ENCODE measurements at places on chromosomes 11 and 22. TPM values are rescaled to one million over a fixed set of nuclear protein-coding genes. Genes with fewer than 3 reads are reported as not detected.

DNA sequence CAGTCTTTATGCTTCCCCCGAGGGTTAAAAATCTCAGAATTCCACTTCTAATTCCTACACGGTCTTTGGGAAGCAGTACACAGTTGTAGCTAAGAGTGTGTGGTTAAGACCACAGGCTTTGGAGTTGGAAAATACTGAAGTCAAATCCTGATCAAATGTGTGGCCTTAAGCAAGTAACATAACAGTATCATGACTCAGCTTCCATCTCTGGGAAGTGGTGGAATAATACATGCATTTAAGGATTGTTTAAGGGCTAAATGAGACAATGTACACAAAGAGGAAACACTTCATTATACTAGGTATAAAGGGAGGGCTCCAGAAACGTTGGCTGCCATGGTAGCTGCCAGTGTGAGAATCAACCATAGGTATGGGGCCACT, 71.5 kb downstream of the FAT3 start:
- no peak for DNase-seq

DNA sequence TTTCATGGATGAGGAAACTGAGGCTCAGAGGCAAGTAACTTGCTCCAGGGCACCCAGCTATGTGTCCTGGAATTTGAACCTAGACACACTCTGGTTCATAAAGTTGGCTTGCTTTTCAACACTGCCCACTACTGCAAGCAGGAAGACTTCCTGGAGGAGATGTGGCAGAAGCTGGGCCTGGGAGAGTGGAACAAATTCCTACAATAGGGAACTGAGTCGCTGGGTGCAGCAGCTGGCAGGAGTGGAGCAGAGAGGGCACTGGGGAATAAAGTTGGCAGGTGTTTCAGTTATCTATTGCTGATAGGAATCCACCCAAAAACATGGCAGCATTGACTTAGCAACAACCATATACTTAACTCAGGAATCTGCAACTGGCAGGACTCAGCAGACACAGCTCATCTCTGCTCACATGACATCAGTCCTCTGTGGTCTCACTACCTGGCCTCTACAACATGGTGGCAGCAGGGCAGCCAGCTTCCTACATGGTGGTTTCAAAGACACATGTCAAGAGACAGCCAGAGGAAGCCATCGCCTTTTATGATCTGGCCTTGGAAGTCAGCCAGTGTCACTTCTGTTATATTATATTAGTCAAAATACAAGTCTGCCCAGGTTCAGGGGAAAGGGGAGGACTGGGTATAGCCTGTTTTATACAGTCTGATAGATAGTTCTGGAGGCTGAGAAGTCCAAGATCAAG, 10.6 kb upstream of the CARD10 start:
- DNase-seq: no peak

DNA sequence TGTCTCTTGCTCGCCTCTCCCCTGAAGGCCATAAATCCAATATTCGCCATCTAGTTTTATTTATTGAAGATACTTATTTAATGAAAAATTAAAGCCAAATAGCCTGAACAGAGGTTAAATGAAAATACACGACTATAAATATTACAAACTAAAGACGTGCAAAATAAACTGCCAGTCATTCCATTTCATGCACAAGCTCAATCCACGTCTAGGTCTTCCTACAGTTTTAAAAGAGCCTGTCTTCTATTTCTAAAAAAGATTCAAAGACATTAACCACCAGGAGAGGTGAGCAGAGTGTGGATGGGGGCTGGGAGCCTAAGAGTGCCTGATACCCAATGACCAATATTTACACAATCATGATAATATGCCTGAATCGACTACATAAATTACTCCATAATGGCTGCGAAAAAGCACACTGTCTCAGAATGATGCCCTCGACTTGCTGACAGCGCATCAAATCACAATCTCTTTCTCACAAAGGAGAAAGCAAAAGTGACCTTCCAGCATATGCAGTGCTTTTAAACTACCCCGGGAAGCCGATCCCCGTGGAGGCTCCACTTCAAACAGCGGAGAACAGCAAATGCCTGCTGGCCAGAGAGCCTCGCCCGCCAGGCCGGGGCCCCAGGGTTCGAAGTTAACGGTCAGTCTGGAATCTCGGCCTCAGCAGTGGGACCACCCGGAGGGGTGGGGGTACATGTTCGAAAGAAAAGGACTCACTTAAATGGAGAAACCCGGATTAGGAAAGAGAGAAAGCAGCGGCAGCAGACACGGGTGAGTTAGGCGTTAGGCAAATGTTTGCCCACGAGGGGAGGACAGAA, 1.7 kb downstream of the FCHSD2 start:
- peak; percentile 12 for DNase-seq

- peak; percentile 44 for DNase-seq
Observed at GRCh38 chr11:85694385-85694980, 8.5 kb upstream of the CCDC89 start.

GRCh38 chr11:99718291-99718690, 697.5 kb downstream of the CNTN5 start:
- DNase-seq: no peak

DNA sequence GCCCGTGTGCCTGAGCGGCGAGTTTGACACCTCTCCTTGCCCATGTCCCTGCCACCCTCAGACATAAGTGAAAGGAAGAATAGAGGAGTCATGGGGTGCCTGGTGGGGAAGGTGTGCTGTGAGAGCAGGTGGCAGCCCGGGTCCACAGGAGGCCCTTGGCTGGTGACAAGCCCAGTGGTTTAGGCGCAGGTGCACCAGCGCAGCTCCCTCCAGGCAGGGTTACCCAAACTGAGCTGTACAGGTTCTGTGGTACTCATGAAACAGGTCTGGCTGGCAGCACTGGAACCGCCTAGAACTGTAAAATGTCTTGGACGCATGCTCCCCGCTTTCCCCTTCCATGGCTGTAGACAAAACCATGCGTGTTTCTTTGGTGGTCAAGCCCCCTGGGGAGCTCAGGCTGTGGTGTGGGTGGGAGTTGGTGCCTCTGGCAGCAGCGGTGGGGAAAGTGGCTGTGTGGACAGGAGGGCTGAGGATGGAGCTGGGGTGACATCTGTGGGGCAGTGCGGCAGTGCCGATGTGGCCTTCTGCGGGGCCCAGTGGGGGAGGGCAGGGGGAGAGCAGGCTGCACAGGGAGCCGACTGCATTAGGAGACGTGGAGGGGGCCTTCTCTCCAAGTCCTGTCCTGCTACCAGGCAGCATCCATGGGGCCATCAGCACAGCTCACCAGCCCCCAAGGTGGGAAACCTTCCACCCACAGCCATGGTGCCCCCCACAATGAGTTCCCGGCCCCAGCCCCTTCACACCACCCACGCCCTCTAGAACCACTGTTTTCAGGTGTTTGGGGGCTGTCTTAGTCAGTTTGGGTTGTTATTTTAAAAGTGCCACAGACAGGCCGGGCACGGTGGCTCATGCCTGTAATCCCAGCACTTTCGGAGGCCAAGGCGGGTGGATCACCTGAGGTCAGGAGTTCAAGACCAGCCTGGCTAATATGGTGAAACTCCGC, 5.6 kb upstream of the GTSE1 start:
- no peak for DNase-seq

DNA sequence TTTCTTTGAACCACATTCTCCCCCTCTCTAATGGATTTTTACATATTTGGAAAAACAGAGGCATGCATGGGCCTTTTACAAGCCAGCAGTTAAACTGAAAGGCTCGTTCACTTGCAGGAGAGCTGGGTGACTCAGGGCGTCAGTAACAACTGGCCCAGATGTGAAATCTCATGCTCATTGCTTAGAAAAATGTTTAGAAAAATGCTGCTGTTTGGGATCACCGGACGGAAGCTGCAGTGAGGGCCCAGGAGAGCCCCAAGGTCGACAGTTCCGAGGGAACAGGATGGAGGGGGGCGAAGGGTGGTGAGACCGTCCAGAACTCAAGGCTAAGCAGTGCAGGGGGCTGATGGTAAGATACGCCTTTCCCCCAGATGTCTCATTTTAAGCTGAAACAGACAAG, 41.7 kb upstream of the SMTN start:
- no peak for DNase-seq

DNA sequence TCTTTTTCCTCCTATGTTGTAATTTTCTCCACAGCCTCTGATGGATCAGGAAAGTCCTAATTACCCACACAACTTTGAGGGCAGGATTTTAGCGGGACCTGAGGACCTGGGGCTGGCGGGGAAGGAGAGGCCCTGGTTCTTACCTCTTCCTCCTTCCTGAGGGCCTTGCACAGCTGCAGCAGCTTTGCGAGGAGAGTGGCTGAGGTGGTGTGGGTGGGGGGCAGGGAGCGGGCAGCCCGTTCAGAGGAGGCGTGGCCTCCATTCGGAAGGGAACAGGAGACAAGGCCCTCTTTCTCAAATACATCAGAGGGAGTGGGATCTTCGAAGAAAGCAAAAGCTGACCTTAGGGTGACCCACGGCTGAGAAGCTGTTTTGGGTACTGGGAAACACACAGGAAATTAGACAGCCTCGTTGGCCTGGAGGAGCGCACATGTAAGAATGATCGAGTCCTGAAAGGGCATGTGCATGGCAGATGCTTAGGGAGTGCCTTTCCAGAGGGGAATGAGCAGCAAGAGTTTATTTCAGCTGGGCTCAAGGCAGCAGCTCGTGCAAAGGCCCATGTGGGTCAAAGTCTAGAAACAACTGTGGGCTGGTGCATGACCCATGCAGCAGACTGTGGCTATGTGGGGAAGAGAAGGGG, 76.6 kb upstream of the NARS2 start:
- DNase-seq: no peak

GRCh38 chr11:70203751-70204465, 812 bp downstream of the FADD start:
- peak; percentile 84 for DNase-seq

DNA sequence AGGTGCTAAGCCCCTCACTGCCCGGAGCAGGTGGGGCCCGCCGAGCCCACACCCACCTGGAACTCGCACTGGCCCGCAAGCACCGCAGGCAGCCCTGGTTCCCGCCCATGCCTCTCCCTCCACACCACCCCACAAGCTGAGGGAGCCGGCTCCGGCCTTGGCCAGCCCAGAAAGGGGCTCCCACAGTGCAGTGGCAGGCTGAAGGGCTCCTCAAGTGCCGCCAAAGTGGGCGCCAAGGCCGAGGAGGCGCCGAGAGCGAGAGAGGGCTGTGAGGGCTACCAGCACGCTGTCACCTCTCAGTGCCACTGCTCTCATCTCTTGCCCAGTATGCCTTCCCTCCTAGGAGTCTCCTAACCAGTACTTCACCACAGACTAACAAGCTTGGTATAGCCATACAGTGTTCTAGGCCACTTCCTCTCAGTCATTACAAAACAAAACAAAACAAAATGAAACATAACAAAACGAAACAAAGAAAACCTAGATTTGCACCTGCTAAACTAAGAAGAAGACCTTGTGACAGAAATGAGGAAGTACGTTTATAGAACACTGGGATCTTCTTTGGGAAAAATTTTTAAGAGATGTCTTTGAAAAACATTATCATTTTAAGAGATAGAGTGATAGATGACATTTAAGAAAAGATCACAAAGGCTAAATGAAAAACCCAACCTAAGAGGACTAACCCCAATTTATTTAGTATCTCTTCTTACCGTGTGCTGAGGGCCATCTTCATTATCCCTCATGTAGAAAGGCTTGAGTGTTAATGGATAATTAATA, 47.7 kb upstream of the GAB2 start:
- peak; percentile 60 for DNase-seq

- peak; percentile 3 for DNase-seq
Observed at GRCh38 chr11:9263840-9264315, 1.3 kb downstream of the DENND5A start.

DNA sequence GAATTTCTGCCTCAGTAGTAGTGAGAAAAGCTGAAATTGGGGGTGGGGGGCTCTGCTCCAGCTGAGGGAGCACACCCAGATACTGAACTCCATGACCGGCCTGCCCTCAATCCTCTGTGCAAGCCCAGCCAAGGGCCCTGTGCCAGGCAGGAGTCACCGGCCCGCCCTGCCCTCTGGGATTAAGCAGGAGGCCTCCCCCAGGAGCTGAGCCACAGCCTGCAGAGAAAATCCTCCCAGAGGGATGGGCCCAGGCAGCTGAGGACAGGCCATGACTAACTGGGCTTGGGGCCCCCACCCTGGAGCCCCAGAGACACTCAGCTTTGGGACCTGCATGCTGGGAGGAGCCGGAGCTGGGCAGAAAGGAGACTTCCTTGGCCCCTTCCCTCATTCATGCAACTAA, 48.8 kb downstream of the MN1 start:
- DNase-seq: no peak

- no peak for DNase-seq
Observed at GRCh38 chr11:120917559-120918239, 106.2 kb upstream of the TBCEL start.

DNA sequence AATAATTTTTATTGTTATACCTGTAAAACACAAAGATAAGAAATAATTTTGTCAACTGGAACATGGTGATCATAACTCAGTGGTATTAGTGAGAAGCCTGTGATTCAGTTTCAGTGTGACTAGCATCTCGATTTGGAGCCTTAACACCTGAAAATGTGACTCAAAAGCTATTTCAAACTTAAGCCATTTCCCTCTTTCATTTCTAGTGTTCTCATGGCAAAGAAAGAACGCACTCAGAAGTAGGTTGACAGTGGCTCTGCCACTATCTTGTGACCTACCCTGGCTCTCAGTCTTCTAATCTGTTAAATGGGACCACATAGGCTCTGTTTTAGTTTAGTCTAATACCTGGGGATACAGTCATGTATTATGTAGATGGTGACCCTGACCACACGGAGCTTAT, 62.7 kb downstream of the ISX start:
- DNase-seq: no peak

GRCh38 chr11:109426442-109427240, 4.7 kb downstream of the C11orf87 start:
- no peak for DNase-seq

- DNase-seq: no peak
Observed at GRCh38 chr11:78099666-78100065, 20.0 kb upstream of the NDUFC2 start.

DNA sequence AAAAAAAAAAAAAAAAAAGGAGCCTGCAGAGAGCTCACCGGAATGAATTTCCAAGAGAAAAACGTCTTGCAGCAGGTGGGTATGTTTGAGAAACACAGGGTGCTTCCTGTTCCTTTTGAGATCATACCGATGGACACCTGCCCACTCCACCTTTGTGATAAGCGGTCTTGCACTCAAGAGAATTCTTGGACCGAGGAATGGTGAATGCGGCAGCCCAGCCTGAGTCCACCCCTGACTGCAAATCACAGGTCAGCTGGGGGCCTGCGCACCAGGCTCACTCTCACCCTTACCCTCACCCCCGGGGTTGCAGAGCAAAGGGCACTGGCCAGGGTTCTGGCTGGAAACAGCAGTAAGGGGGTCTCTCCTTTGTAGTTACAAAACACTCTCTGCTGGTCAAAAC, 16.8 kb upstream of the TEF start:
- no peak for DNase-seq

- no peak for DNase-seq
Observed at GRCh38 chr11:102293873-102294601, 23.2 kb upstream of the BIRC3 start.

GRCh38 chr11:121210445-121211080, 82.0 kb upstream of the SC5D start:
- no peak for DNase-seq

The ZDHHC5 gene
- 83.9 TPM for total RNA-seq

The PHF21B gene
- not detected for total RNA-seq

The TTC28 gene
- 0.51 TPM for total RNA-seq

The OR4P4 gene
- not detected for total RNA-seq

The MS4A15 gene
- total RNA-seq: not detected

The MOGAT2 gene
- not detected for total RNA-seq

The OR8D4 gene
- total RNA-seq: not detected

The GAS2 gene
- total RNA-seq: 1.7 TPM

The MEI1 gene
- total RNA-seq: 36.3 TPM

The MIOX gene
- total RNA-seq: not detected

The ISX gene
- not detected for total RNA-seq

The OR4A16 gene
- total RNA-seq: not detected

The OLFML1 gene
- not detected for total RNA-seq

The C11orf54 gene
- 14.9 TPM for total RNA-seq

The OOSP4B gene
- total RNA-seq: not detected

The CARD16 gene
- total RNA-seq: 10.3 TPM

Measured in CD8-positive, alpha-beta memory T cell (primary cell).